ENCODE measurements at places on chromosomes 7 and 10.
A peak's percentile ranks its signal among the peaks of the same experiment; 100 is the strongest.

DNA sequence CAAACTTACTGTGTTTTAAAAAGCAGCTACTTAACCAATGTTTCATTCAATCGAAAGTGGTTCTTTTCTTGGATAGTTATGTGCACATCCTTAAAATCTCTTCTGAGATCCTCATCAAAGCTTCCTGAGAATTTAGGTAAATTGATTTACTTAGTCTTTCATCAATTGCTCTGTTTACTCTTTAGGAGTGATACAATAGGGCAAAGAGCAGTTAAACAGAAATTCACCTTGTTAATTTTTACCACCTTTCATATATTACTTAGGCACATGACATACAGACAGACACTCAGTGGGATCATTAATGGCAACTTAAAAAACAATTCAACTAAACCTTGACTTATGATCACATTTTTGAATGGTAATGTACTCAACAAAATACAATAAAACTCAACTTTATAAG is 456.3 kb downstream of the DGKB start:
- no peak for DNase-seq

DNA sequence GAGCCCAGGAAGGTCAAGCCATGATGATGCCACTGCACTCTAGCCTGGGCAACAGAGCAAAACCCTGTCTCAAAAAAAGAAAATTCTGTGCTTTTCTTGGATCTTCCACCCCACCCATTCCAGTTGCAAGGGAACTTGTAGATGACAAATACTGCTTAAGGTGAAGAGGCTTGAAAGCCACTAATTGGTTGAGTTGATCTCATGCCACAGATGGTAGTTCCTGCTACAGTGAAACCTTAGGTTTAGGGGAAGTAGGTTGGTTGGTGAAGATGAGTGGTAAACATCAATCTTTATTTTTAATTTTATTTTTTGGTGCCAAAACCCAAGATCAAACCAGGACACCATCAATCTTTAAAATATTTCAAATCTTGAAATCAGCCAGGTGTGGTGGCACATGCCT is 2.9 kb upstream of the GDI2 start:
- DNase-seq = no peak

DNA sequence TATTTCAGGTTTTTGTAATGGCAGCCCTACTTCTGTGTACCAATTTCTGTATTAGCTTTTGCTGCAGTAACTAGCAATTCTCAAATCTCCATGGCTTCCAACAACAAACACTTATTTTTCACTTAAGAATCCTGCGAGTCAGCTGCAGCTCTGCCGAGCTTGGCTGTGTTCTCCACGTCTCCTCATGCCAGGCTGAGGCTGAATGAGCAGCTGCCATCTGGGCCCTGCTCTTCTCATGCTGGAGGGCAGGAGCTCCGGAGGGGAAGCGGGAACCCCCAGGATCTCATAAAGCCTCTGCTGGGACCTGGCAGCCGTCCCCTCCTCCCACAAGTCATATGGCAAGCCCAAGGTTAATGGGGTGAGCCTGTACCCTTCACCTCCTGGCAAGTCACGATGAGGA is 591.1 kb downstream of the SDK1 start:
- no peak for DNase-seq

- DNase-seq = no peak
Measured at GRCh38 chr10:77405771-77406241, 231.8 kb downstream of the KCNMA1 start.

- no peak for DNase-seq
Measured at GRCh38 chr7:40329601-40330153, 194.9 kb downstream of the SUGCT start.

DNA sequence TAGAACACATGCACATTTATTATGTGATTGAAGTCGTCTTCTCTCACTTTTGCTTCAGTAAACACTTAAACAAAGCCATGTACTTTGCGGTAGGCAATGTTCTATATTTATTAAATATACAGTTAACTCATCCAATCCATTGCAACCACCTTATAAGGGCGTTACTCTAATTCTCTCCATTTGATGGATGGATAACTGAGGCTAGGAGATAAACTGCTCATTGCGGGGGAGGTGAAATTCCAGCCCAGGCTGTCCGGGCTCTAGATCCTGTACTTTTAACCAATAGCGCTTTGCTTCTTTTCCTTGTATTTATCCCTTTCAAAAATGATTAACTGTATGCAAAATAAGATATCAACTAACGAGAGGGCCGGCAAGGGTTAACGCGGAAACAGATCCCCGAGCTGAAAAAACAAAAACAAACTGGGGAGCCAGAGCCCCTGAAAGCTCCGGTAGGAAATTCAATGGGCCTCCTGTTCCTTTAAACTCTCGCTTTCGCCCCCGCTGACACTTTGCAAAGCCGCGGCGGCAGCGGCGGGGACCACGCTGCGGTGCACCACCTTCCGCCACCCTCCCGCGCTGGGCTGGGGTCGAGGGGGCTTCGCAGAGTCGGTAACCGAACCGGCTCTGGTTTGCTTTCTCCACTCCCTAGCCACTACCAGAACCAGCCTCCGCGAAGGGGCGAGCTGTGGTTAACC is 1.0 kb upstream of the PLXDC2 start:
- no peak for DNase-seq

DNA sequence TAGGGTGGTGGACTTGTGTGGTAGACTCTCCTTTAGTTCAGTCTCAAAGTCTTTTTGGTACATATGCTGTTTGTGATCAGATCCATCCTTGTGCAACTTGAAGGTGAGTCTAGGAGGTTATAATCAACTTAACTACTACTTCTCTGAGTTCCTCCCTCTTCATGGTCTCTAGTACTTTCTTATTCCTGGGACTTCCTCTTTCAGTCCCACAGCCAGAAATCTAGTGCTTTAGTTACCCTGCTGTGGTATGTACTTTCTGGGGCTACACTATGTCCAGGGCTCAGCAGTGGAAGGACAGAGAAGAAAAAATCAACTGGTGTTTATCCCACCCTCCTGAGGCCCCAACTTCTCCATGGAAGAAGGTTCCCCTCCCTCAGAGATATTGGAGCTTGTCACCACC is 19.4 kb upstream of the ATAD1 start:
- DNase-seq = no peak

- DNase-seq = peak; percentile 68
Measured at GRCh38 chr7:106009503-106010226, 46.6 kb downstream of the CDHR3 start.

GRCh38 chr10:62390497-62391176 is 16.5 kb downstream of the ZNF365 start:
- DNase-seq = no peak

DNA sequence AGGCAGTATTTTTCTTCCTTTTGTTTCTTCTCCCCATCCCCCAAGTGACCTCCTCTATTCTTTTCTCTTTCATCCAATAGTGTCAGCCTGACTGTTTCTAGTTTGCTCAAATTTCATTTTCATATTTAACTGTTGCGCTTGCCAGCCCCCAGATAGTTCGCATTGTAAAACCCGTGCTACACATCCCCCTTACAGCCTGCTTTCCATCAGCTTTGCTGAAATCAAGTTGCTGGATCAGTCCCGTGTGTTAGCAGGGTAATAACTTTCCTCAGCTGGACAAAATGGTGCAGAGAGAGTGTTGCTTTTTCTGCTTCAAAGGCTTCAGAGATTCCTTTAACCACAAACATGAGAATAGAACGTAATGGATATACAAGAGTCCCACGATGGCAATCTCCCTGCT is 180.6 kb upstream of the NPVF start:
- DNase-seq = no peak

GRCh38 chr10:95419399-95419798 is 128.6 kb upstream of the PDLIM1 start:
- DNase-seq = no peak

GRCh38 chr7:34486371-34486770 is 171.6 kb upstream of the NPSR1 start:
- DNase-seq = no peak

- DNase-seq = no peak
Measured at GRCh38 chr10:60139290-60139689, 232.9 kb upstream of the CCDC6 start.

DNA sequence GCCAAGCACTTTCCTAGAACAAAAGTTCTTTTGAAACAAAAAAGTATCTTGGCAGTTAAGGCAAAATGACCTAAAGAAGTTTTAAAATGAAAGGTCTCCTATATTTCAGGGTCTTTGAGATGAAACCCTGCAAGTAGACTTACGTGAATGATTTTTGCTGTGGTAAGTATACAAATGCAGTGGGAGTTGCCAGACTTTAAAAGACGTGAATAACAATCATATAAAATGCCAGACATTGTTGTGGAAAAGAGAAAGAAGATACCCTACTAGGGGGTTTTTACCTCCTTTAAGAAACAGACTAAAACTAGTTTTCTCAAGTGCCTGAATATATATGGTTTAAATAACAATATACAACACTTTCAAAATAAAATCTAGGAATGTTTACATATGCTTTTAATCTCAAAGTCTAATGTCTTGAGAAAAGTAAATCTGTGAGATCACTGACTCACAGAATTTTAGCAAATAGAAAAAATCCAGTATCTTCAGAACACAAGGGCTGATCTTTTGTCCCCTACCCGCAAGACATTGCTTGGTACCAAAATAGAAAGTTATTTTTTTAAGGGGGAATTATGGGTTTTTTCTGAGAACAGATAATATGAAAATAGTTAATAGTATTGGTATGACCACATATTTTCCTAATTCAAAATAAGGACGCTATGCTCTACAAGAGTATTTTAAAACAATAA is 29.5 kb downstream of the LRRC17 start:
- DNase-seq = no peak

DNA sequence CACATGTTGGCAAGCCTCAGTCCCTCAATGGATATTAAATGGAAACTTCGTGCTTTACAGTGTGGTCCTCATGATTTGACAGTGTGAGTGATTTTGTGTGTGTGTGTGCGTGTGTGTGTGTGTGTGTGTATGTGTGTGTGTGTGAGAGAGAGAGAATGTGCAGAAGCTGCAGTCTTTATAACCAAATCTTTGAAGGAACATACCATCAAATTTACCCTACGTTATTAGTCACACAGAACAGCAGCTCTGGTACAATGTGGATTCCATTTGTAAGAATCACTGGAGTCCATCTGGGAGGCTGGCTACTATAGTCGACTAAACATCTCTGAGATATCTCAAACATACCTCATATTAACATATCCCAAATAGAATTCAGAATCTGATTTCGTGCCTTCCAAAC is 928.0 kb upstream of the POT1 start:
- DNase-seq = no peak

GRCh38 chr7:56023500-56023899 is 27.7 kb downstream of the PSPH start:
- no peak for DNase-seq

- no peak for DNase-seq
Measured at GRCh38 chr10:62261666-62262065, 7.0 kb downstream of the RTKN2 start.

- no peak for DNase-seq
Measured at GRCh38 chr7:127705461-127705959, 53.5 kb downstream of the SND1 start.

DNA sequence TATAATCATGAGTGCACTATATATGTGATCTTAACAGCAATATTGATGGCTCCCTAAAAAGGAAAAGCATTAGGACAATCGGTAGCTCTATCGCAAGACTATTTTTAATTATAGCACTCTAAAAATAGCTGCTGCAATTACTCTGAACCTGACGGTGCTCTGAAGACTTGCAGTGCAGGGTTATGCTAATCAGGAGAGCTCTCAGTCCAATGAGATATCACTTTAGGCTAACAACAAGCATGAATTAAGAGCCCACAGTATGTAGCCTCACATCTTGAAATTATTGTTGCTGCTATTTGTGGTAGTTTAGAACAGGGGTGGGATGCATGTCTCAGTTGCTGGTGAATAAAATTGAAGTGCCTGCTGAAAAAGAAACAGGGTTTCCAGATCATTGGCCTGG is 515.8 kb upstream of the AKR1E2 start:
- DNase-seq = no peak

GRCh38 chr10:64059884-64060283 is 538.7 kb downstream of the REEP3 start:
- no peak for DNase-seq

- DNase-seq = no peak
Measured at GRCh38 chr7:139830292-139830691, 1.2 kb downstream of the TBXAS1 start.

GRCh38 chr10:62779487-62780248 is 24.9 kb upstream of the ADO start:
- peak; percentile 87 for DNase-seq

DNA sequence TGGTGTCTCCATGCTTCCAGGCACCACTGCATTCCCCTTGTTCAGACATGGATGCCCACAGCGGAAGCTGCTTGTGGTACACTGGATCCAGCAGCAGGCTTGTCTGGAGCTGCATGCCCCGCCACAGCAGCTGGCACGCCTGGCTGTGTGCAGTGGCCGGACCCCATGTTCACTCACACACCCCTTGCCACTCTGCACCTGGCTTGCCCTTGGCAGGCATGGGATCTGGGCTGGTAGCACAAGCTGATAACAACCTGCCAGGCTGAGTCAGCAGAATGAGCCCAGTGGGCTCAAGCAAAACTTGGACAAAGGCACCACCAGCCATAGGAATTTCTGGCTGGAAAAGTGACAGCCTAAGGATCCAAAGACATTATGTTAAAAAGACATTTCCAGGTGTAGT is 91.8 kb upstream of the TMEM168 start:
- no peak for DNase-seq

GRCh38 chr7:155190688-155191087 is 107.0 kb upstream of the INSIG1 start:
- DNase-seq = peak; percentile 22

GRCh38 chr10:69891057-69891617 is 89.4 kb downstream of the COL13A1 start:
- no peak for DNase-seq

GRCh38 chr7:21939858-21940372 is 5.8 kb downstream of the CDCA7L start:
- no peak for DNase-seq

GRCh38 chr7:36100226-36100625 is 52.8 kb upstream of the EEPD1 start:
- no peak for DNase-seq

DNA sequence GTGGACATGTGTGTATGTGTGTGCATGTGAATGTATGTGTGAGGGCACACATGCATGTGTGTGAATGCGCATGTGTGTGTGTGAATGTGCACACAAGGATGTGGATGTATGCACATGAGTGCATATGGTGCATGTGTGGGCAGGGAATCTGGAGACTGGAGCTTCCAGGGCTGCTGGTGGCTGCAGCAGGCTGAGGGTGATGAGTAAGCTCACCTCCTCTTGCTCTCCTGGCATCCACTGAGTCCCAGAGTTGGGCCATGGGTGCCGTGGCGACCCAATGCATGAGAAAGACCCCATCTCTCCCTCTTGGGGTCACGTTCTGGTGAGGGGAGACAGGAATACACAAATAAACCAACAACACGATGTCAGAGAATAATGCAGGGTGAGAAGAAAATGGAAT is 33.3 kb upstream of the COL13A1 start:
- no peak for DNase-seq

- no peak for DNase-seq
Measured at GRCh38 chr10:114279901-114280644, 41.0 kb downstream of the VWA2 start.

- no peak for DNase-seq
Measured at GRCh38 chr7:95046494-95047240, 139.3 kb downstream of the PPP1R9A start.

GRCh38 chr7:52863652-52864051 is 171.8 kb upstream of the POM121L12 start:
- no peak for DNase-seq

Measured in T-cell (primary cell).